SJSA1 (cell line): ENCODE measurements at places on chromosomes 12 and 14.

GRCh38 chr12:133010657-133011297, 24.6 kb downstream of the ZNF26 start:
- H3K4me1 ChIP-seq = no peaks in the 10 kb centered on the region
- no peaks in the 10 kb centered on the region for H3K27me3 ChIP-seq
- no peak overlapping the region for H3K27ac ChIP-seq
- peaks cover 18% of the 10 kb centered on the region for H3K36me3 ChIP-seq
- no peak overlapping the region for H3K4me3 ChIP-seq

DNA sequence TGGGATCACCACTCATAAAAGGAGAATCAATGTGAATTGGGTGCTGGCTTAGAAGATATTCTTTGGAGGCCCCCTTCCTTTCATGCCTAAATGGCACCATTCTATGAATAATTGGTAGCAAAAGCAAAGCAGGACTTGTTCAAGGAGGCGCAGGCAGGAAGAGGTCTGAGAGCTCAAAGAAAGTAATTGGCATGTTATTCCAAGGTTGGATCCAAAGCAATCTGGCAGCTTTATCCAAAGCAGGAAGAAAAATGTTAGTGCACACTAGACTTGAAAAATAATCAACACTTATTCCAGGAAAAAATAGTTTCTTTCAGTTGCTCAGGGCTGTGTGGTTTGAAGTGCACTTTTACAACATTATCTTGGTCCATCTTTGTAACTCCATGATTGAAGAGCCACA, 326.4 kb downstream of the NUAK1 start:
- H3K27ac ChIP-seq = no peak overlapping the region
- no peaks in the 10 kb centered on the region for H3K36me3 ChIP-seq
- no peaks in the 10 kb centered on the region for H3K4me1 ChIP-seq
- no peak for DNase-seq

GRCh38 chr14:20332431-20332787, 670 bp downstream of the CCNB1IP1 start:
- H3K36me3 ChIP-seq = peaks cover 17% of the 10 kb centered on the region; the same call in 1 of the 2 replicates
- H3K4me3 ChIP-seq = peak overlapping the region; percentile 44
- H3K27ac ChIP-seq = peak overlapping the region; percentile 64
- no peaks in the 10 kb centered on the region; the same call in 1 of the 2 replicates for H3K4me1 ChIP-seq

- H3K27me3 ChIP-seq = peaks cover 15% of the 10 kb centered on the region
- H3K4me1 ChIP-seq = no peaks in the 10 kb centered on the region
- DNase-seq = no peak
- H3K4me3 ChIP-seq = no peak within 1 kb of the TSS
- H3K27ac ChIP-seq = no peak within 1 kb of the TSS
These were observed at the start of gene GNB3 for GRCh38 chr12:6840761-6841515. TSS of gene GNB3 (plus strand) at chr12:6840925. CDS start at chr12:6841288, 363 bp downstream.

DNA sequence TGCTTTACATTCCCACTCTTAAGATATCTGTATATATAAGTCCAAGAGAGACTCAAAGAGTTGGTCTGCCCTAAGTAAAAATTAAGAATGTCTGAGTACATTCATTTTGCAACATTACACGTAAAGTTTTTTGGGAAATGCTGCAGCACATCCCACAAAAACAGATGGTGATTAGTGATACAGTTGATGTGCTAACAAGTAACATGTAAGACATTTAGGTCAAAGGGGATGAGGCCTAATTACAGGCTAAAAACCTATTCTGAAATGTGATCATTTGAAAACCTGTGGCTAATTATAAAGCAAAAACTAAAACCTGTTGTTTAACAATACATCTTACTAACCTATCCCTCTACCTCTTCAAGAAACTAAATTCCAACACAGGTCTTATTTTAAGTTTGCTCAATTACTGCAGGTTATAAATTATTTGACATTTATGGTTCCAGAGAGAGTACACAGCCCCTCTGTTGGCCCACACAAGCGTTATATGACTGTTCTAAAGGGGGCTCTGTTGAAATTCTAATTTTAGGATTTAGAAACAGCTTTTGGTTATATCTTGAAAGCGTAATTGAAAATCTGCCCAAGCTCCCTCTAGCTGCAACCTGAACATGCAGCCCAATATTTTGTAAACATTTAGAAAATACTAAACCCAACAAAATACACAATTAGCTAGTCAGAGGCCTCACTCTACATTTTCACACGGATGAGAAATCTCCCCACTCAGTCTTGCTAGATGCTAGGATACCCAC, 42.9 kb downstream of the BRAP start:
- H3K4me1 ChIP-seq = peaks cover 23% of the 10 kb centered on the region
- H3K36me3 ChIP-seq = peaks cover 48% of the 10 kb centered on the region
- no peaks in the 10 kb centered on the region for H3K27me3 ChIP-seq
- H3K4me3 ChIP-seq = no peak overlapping the region

DNA sequence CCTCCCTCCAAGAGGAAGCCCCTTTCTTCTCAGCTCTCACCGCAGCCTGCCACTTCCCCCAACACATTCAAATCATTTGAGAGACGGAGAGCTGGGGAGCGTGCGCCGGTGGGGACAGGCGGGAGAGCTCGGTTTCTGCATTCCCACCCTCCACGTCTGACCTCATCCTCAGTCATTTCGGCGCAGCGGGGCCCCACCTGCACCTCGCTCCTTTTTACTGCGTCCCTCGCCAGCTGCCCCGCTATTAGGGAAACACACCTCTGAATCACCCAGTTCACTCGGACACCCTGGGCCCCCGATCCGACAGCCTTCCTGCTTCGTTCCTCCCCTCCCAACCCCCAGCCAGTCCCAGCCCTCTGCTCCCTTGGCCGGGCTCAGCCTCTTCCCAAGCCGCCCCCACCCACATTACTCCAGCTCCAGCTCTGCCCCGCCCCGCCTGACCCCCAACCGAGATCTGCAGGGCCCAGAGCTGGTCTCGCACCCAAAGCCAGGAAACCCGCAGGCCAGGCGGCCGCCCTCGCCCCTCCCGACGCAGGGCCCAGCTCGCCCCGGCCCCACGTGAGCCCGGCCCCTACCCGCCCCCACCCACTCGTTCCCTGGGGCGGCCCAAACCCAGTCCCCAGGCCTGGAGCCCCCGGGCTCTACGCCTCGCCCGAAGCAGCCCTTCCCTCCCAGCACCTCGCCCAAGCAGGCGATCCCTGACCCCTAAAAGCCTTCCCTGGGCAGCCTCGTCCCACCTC, 783 bp downstream of the CORO1C start:
- peaks cover 49% of the 10 kb centered on the region for H3K4me1 ChIP-seq
- H3K36me3 ChIP-seq = peaks cover 37% of the 10 kb centered on the region
- H3K27ac ChIP-seq = peak overlapping the region; percentile 88
- no peaks in the 10 kb centered on the region for H3K27me3 ChIP-seq
- peak overlapping the region; percentile 96 for H3K4me3 ChIP-seq
- DNase-seq = peak; percentile 75

- H3K4me1 ChIP-seq = peaks cover 52% of the 10 kb centered on the region
- DNase-seq = peak; percentile 96
- H3K4me3 ChIP-seq = no peak overlapping the region
These were observed 202.6 kb downstream of the TMX1 start for GRCh38 chr14:51442513-51443175.

DNA sequence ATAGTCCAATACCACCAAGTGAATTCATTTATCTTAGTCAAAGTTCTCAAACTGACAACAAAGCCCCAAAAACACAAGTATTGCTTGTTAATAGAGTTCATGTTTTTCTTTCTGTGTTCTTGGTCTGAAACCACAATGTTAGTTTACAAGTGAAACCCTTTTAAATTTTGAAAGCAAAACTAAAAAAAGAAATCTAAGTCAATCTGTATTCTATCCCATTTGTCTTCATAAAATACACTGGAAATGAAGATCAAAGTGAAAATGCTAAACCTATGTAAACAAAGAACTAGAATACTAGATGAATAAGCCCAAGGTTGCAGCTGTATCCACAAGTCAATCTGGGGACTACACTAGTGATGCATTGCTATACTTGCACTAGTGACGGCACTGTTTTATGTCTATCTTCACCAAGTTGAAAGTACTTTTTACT, 10.4 kb downstream of the MAP4K5 start:
- H3K4me3 ChIP-seq = no peak overlapping the region
- peaks cover 32% of the 10 kb centered on the region for H3K4me1 ChIP-seq
- peaks cover 22% of the 10 kb centered on the region for H3K36me3 ChIP-seq
- DNase-seq = peak; percentile 41
- no peak overlapping the region; the same call in 1 of the 2 replicates for H3K27ac ChIP-seq
- H3K27me3 ChIP-seq = no peaks in the 10 kb centered on the region
